ENCODE measurements at places on chromosomes 1 and 21.

DNA sequence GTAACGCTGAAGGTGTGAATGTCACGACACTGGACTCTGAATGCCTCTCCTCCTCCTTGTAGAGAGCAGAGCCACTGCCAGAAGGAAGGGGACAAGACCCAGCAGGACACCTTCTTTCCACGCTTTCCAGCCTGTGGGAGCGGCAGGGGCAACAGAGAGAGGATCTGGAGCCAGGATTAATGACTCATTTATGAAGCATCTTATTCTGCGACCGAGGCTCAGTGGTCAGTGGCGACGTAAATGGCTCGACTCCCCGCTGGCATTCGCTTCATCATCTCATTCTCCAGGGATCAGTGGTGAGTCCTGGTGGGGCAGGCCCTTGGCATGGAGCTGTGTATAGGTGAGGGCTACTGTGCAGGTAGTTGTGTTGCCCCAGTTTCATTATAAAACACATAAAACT is 4.6 kb downstream of the SLC37A1 start:
- no peak for ATAC-seq

GRCh38 chr1:157477419-157477818 is 74.9 kb downstream of the FCRL5 start:
- ATAC-seq: no peak

GRCh38 chr1:86470859-86471258 is 2.1 kb downstream of the CLCA1 start:
- no peak for ATAC-seq

DNA sequence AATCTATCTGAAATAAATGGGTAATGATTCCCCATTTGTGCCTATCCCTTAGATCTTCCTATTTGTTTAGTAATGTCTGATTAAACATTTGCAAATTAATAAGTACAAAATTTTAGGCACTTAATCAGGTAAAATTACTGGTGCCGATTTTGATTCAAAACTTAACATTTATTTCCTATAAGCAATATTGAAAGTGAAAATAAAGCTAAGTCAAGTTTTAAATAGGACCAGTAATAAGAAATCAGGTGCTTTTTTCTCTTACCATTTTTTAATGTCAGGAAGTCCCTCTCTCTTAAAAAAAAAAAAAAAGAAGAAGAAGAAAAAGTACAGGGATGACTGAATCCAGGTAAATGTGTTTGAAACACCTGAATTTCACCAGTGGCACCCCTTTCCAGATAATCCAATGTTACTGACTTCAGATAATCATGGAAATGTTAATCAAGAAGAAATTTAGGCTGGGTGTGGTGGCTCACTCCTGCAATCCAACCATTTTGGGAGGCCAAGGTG is 836 bp upstream of the GBP4 start:
- ATAC-seq: no peak

DNA sequence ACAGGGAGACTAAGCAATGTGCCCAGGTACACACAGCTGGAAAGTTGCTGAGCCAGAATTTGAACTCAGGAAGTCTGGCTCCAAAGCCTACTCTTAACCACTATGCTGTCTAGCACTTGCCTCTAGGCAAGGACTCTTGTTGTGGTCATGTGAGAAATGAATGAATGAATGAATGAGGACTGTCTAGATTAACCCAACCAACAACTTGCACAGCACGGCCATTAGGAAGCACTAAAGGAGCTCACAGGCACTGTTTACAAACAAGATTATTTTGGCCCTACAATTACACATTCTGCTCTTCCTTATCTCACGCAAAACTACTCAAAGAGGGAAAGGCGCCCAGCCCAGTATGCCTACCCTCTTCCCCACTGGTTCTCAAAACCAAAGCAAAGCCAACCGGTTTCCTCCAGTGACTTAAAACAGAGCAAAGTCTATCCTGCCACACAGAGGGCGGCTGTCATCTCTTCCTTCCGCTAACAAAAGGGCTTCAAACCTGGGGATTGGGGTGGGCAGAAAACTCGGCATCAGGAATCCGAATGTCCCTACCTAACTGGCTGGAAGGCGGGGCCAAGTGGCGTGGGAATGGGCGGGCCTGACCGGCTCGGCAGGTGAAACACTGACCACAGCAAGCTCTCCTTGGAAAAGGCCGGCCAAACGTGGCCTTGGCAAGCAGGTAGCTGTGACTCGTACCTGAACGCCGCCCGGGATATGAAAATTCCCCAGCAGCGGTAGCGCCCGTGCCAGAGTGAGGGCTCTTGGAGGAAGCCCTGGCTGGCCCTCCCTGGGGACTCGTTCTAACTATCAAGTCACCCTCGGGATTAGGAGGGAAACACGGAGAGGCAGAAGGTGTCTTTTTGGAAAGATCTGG is 948 bp downstream of the STK40 start:
- ATAC-seq: no peak

GRCh38 chr1:81605023-81605422 is 195.7 kb upstream of the ADGRL2 start:
- no peak for ATAC-seq

- ATAC-seq: no peak
These were observed 4.2 kb upstream of the ITPKB start for GRCh38 chr1:226743259-226743658.

- peak; percentile 10 for ATAC-seq
These were observed 3.4 kb downstream of the RUNX1 start for GRCh38 chr21:35045542-35046262.

- ATAC-seq: no peak
These were observed 51.7 kb downstream of the SKI start for GRCh38 chr1:2279817-2280216.

Measured in activated T-helper 17 cell treated with anti-CD3 and anti-CD28 coated beads, Interleukin-2, amount 50 U/mL, for 72 hours (primary cell).